Activated naive CD4-positive, alpha-beta T cell treated with anti-CD3 and anti-CD28 coated beads, Interleukin-2, amount 50 U/mL, for 72 hours (primary cell): ENCODE measurements at places on chromosomes 5 and 9.

DNA sequence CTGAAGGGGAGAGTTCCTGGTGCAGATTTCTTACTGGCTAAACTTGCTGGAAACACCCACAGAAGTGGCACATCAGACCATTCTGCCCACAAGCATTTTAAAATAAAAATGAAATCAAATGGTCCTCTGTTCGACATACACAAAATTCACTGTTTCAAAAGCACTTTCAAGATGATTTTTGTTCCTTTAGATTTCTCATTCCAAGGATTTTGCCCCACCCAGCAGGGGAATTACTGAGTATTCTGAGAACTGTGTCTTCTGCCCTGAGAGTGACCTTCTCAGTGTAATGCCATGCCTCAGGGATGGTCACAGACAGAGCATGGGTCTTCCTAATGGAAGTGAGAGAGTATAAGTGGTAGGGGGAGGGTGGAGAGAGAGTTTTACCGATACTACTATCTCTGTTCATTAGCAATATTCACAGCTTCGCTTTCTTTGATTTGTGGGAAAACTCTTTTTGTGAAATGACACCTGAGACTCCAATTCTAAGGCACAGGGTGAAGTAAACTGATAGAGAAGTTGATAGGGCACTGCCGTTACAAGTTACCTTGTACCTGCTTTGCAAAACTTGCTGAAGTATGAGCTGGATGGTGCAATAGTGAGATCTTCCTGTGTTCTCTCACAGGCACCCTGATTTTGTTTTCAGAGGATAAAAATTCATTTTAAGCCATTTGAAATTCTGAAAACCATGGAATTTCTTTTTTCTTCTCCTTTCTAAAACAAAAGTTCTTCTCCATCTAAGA, 95.8 kb upstream of the CD180 start:
- no peak for DNase-seq

GRCh38 chr5:167952278-167952995, 339.0 kb upstream of the WWC1 start:
- no peak for DNase-seq

GRCh38 chr9:118058227-118058626, 354.0 kb downstream of the TLR4 start:
- DNase-seq, result no peak

GRCh38 chr9:124849801-124850200, 3.5 kb upstream of the WDR38 start:
- no peak for DNase-seq

DNA sequence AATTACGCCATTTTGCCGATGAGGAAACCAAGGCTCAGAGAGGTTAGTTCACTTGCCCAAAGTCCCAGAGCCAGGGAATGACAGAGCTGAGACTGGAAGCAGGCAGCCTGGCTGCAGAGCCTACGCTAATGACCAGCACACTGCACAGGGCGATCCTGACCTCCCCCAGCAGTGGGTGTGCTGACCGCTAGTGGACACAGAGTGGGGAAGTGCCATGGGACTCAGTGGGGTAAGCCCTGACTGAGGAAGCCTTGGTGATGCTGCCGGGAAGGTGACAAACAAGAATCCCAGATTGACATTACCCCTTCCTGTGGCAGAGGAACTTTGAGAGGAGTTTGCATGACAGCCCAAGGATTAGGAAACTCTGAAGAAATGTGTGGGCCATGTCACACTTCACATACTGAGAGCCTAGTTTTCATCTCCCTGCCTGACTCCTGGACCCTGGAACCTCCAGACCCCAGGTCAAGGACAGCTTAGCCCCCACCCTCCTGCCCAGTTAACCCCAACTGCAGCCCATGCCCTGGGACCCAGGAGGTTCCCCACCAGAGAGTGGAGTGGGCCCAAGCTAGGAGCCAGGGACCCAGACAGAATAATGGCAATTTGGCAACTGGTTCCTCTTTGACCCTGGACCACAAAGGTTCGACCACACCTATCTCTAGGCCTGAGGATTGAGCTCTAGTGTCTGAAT, 19.7 kb upstream of the CSF1R start:
- no peak for DNase-seq

DNA sequence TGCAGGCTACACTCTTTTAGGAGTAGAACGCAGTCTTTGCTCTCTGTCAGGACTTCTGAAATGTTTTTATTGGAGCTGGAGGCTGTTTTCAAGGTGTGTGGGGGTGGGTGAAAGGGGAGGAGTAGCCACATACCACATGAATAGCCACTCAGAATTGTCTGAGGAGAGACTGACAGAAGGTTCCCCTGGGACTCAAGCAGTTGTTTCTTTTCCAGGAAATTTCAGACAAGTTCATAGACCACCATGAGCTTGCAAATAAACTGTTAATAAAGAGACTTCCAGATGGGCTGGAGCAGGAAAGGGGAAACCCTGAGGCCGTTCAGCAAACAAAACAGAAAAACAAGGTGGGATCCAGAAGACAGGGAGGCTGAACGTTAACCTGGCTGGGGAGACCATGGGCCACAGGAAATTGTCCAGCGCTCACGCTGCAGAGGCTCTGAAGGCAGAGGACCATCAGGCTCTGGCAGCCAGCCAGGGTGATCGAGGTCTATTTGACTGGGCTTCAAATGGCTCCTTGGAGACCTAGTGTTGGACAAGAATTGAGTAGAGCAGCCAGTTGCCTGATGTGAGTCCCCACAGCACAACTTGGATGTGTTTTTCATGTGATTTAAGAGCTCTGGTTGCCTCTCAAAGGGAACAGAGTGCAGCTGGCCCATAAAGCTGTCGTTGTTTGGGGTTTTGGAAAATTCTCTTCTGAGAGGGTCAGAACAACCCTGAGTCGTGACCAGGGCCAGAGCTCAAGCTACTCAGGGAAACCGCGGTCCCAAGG, 159.2 kb upstream of the RAI14 start:
- DNase-seq, result no peak

DNA sequence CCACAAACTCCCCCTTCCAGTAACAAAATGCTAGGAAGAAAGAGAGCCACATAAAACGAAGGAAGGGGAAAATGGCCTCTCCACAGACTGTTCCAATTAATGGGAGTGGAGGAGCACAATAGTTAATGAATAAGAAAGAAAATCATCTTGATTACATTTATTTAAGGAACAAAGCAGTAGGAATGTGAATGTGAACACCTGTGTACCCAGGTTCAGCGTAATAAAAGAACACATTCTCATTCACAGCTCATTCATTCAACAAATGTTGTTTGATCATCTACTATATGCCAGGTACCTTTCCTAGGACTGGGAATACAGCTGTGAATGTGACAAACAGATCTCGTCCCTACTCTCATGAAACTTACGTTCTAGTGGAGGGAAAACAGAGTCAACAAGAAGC, 35.7 kb downstream of the SIL1 start:
- no peak for DNase-seq

DNA sequence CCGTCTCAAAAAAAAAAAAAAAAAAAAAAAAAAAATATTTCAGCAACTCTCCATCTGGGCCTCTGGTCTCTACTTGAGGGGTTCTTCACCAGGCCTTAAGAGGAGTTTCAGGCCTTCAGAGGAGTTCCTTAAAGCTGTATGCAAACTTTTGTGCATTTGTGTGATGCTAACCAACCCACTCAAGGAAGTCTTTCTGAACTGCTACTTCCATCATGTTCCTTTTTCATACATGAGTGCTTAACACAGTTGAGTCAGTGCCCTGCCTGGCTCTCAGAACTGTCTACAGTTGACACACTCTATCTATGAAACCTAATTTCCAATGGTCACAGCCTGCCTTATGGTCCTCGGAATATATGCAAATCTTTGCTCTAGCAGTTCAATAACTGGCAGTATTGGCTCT, 146.5 kb downstream of the MEF2C start:
- no peak for DNase-seq

- DNase-seq, result peak; percentile 5
Measured at GRCh38 chr9:25678147-25678666, at the start of gene TUSC1. Gene TUSC1, minus strand, starts transcription at chr9:25678444. Its CDS starts 132 bp downstream, at chr9:25678312.

DNA sequence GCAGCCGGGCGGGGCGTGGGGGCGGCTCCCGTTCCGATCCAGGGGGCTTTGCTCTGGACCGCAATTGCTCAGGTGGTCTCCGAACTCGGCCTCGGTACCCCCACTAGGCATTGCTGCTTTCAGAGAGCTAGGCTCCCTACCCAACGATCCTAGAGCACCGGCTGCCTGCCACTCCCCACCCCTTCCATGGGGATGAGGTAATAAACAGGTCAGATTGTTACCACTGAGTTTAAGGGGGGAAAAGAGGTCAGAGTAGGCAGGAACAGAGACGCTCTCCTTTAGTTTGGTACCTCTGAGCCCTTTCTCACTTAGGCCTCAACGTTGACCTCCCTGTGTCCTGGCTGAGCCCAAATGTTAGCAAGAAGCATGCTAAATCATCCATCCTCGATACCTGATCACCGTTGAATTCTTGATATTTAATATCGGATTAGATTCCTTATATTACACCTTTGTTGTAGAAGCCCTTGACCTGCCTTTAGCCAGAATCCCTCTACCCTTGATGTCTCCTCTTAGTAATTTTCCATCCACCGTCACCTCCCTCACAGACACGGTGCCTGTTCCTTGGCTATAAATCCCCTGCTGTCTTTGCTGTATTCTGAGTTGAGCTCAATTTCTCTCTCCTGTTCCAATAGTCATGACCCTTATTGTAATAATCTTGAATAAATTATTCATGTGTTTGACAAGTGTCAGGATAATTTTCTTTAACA, 588 bp upstream of the PLPP1 start:
- no peak for DNase-seq

GRCh38 chr9:14453286-14453685, 139.3 kb upstream of the NFIB start:
- no peak for DNase-seq

GRCh38 chr5:61082516-61083280, 79.6 kb downstream of the SMIM15 start:
- no peak for DNase-seq

DNA sequence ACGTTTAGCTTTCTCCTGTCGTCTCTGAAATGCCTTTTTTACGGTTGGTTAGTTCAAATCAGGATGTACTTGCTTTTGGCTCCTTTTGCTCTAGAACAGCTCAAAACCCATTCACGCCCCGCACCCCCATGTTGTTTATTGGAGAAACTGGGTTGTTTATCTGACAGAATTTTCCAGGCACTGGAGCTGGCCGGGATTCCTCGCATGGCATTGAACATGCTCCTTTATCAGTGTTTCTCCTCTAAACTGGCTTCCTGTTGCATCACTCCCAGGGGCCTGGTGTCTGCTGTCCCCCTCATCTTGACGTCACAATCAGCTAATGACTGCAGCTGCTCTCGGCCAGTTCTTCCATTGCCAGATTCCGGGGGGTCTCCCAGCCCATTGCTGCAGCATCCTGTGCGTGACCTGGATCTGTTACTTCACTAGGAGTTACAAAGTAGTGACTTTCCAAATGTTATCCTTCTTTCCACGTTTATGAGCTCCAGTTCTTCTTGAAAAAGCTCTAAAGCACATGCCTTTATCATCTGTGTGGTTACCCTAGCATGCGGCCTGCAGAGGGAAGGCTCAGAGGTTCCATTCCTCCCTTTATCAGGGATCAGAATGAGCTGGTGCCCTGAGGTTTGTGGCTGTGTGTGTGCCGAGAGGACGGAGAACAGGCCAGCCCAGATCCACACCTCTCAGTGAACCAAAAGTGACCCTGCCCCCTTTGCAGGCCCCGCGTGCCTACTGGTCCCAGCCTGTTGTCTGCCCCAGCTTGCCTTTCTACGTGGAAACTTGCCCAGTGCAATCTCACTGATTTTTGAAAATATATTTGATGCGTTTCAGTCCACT, 27.5 kb downstream of the FAM163B start:
- DNase-seq, result no peak

DNA sequence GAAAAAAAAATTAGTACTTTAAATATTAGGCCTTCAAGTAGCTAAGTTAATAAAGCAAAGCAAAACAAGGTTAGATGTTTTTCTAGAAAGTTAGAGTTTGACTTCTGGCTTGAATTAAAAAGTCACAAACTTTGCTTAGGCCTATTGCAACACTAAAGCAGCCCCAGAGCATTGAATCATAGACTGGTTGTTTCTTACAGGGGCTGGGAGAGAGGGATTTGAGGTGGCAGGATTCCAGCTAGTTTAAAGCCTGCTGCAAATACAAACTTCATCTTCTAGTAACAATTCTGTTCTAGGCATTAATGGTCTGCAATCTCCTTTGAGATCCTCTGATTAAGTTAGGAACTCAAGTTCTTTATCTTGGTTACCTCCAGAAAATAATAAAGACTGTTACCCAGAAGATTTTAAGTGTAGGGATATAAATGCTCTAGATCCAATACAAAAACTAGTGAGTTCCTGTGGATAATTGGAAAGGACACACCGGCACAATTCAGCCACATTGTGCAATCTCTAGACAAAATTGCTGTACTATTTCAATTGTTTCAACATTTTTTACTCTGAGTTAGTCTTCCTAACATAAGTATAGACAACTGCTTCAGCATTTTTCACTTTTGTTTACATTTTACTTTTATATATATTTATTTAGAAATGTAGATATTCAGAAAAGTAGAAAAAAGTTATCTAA, 12.6 kb downstream of the OR13C5 start:
- DNase-seq, result no peak
